ENCODE measurements at places on chromosomes 13 and 19.

- DNase-seq: no peak
These were observed 67.4 kb upstream of the EDNRB start for GRCh38 chr13:77985866-77986636.

- DNase-seq: no peak
These were observed 17.1 kb downstream of the SHISA7 start for GRCh38 chr19:55426042-55426441.

DNA sequence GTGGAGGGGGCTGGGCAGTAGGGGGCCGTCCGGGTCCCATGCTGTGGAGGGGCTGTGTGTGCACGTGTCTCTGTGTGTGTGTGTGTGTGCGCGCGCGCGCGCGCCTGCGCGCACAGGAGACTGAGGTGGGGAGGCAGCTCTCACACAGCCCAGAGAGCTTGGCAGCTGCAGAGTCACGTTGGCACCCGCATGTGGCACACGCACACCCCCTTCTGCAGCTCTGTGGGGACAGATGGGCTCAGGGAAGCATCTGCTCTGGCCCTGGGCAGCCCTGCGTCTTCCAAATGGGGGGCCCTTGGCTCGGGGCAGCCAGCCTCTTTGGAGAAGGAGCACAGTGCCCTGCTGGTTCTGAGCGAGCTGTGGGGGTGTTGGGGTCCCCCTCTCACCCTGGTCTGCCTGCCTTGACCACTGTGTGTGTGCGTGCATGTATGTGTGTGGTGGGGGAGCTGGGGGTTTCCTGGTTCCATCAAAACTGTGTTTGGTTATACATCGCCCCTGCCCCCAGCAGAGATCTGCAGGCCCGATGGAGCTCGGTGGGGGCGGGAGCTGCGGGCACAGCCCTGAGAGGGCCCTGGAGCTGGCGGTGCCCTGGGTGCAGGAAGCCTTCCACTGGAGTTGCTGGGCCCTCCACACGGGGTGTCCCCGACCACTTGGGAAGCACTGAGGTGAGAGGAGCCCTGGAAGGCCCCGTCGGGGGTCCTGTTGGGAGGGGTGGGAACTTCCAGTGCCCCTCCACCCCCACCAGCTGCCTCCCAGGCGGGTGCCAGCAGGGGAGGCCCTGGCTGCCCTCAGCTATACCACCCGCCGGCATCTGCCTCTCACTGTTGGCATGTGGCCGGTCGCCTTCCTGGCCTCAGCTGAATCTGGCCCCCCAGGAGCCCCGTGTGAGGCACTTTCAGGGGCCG lies 67.1 kb downstream of the KDM4B start:
- DNase-seq: no peak

- no peak for DNase-seq
These were observed 368.2 kb upstream of the SLITRK5 start for GRCh38 chr13:87302931-87303330.

- no peak for DNase-seq
These were observed 4.2 kb downstream of the PTGIR start for GRCh38 chr19:46620716-46621115.

- DNase-seq: no peak
These were observed 13.9 kb downstream of the SLC46A3 start for GRCh38 chr13:28704919-28705318.

- no peak for DNase-seq
These were observed 188.9 kb upstream of the TSC22D1 start for GRCh38 chr13:44765001-44765471.

GRCh38 chr19:34480971-34481841 lies at the start of gene WTIP:
Gene WTIP (plus strand): TSS chr19:34481758. CDS start chr19:34481975, 217 bp downstream.
- DNase-seq: no peak

DNA sequence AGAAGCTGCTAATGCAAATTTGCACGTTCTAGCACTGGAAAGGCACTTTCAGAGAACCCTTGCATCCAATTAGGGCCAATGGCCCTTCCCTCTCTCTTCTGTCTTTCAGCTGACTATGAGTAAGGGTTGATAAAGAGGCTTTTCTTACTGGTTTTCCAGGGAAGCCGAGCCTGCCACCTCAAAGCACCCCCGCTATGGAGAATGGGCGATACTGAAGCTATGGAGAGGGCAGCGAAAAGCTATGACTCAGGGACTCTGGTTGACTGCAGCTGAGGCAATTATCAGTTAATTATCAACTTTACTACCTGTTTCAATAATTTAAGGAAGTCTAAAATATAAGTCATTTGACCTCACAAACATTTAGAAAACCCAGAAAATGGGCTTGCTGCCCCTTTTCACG lies 115.8 kb downstream of the TRPC4 start:
- no peak for DNase-seq

DNA sequence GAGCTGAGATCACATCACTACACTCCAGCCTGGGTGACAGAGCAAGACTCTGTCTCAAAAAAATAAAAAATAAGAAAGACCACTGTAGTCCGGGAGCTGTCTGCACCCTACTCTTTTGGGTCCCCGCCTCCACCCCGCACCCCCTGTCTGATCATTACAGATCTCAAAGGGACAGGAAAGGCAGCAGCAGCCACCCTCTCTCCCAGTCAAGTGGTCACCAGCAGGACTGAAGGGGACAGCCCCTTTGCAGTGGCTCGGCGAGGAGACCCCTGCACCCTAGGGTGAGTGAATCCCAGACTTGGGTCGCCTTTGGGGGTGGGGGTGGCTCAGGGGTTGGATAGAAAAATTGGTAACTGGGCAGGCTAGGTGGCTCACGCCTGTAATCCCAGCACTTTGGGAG lies 12.5 kb upstream of the KCNN1 start:
- no peak for DNase-seq

- no peak for DNase-seq
These were observed 19.1 kb downstream of the CEBPG start for GRCh38 chr19:33392341-33393285.

- DNase-seq: no peak
These were observed 16.7 kb upstream of the COLGALT1 start for GRCh38 chr19:17538684-17539237.

DNA sequence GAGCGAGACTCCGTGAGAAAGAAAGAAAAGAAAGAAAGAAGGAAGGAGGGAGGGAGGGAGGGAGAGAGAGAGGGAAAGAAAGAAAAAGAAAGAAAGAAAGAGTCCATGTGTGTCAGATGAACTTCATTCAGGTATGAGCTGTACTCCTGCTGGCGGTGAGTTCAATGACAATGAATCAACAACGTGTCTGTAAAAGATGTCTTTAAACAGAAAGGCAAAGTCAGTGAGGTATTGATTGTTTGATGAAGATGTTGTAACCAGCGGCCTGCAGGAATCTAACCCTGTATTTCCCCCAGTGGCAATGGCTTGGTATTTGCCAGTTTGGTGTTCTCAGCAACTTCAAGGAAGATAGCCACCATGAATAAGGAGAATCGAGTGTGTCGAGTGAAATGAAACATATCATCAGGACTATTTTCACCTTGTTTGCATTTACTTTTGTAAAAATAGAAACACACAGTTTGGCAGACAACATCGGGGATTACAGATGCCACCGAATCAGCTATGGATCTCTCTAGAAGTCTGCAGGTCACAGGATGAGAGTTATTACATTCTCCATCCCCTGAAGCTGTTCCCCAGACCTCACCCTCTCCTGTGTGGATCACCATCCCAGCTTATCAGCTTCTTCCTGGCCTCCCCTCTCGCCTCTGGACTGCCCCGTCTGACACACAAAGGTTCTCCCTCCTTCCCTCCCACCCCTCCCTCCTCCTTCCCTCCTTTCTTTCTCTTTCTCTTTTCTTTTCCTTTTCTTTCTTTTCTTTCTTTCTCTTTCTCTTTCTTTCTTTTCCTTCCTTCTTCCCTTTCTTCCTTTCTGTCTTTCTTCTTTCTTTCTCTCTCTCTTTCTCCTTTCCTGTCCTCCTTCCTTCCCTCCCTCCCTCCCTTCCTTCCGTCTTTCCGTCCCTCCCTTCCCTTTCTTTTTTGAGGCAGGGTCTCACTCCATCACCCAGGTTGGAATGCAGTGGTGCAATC lies 8.2 kb upstream of the SBK3 start:
- DNase-seq: no peak

DNA sequence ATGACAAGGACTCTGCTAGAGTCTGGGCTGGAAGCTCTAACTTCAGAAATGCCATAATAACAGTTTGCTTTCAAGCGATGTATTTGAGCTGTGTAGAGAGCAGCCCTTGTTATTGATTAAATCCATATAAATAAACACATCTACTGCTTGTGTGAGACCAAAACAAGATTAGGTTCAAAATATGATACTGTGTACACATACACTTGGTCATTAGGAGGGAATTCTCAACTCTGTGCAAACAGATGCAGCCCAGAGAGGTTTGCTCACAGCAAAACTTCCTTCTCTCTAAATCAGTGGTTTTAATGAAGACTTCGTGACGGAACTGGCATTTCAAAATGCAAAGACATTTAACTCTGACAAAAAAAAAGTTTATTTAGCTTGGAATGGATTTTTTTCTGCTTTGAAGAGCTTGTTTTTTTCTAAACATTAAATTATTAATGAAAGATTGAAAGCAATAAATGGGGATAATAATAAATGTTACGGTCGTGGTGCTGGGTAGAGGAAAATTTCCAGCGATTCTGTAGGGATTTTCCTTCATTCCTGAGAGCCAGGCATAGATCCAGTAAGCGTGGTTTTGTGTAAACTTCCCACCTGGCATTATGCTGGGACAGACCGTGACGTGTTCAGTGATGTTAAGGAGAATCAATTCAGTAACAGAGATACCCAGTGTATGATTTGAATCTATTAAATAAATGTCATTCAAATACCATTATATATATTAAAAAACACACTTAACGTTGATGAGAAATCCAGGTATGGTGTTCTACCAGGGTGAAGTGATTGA lies 213.7 kb downstream of the TEX29 start:
- DNase-seq: no peak

DNA sequence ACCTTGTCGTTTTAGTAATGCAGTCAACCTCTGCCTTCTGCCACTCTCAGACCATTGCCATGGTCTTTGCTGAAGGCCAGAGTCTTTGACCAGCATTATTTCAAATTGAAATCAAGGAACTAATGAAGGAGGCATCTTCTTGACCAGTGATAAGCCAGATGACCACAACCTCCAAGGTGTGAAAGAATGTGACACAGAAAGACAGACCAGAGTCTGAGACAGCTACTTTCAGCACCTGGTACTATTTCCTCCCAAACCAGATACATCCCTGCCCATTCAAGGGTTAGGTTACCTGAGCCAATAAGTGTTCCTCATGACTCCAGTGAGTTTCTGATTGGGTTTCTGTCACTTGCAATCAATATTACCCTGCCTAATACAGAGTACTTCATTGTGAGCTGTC lies 20.3 kb upstream of the RNASEH2B start:
- DNase-seq: no peak

DNA sequence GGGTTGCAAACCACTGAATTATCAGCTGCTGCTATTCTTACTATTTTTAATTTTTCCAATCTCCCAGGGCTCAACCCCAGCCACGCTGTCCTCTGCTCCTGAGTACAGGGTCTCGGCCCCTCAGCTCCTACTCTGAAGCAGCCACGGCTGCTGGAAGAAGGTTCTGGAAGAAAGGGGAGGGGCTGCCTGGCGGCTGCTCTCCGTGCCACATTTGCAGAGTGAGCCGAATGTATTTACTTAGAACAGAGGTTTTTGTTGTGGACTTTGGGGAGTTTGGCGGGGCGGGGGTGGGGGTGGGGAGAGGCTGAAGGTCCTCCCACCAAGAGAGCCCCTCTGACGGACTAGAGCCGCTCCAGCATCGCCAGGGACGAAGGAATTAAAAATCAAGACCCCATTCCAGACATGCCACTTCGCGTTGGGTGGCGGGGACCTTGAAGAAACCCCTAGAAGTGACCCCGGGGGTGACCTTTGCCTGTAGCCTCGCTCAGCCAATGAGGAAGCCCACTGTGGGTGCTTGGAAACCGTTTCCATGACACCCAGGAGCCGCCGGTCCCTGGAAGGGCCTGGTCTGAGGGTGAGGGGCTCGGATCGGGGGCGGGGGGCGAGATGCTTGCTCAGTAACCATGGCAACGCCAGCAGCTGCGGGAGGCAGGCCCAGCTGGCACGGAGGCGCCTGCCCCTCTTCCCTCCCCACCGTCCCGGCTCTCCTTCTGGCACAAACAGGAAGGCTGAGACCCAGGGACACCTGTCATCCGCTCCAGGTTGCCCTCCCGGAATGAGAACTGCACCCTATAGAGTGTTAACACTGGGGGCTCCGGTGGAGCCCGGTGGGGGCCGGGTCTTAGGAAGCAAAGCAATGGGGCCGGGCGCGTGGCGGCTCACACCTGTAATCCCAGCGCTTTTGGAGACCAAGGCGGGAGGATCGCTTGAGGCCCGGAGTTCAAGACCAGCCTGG lies 54.2 kb upstream of the PTPRS start:
- DNase-seq: no peak

DNA sequence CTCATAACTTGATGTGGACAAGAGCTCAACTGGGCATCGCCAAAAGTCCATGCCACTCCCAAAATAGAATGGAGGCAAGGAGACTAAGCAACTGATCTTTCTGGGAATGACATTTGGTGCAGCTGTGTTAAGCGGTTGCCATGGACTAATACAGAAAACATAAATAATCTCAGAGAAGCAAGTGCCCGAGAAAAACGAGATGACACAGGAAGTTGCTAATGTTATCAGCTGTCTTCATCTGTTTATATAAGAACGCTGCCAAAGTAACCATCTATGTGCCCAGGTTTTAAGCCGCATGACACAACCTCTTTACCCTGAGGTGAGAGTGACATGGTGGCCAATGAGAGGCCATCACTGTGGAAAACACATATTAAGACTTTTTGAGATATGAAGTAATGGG lies 54.9 kb upstream of the SACS start:
- DNase-seq: no peak

DNA sequence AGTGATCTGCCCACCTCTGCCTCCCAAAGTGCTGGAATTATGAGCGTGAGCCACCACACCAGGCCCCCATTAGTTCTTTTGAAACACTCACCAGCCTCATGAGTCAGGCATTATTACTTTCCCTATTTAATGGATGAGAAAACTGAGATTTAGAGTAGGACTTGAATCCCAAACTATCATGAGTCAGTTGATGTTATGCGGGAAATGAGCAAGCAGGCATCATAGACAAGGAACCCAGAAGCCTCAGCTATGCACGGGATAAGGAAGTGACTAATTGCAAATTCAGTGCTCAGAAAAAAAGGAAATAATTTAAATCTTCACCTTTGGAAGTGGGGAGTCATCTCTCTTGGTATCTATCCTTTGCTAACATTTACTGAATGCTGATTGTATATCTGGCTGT lies 217.5 kb downstream of the ABCC4 start:
- DNase-seq: no peak

- DNase-seq: no peak
These were observed 1.7 kb downstream of the ITM2B start for GRCh38 chr13:48234566-48235340.

DNA sequence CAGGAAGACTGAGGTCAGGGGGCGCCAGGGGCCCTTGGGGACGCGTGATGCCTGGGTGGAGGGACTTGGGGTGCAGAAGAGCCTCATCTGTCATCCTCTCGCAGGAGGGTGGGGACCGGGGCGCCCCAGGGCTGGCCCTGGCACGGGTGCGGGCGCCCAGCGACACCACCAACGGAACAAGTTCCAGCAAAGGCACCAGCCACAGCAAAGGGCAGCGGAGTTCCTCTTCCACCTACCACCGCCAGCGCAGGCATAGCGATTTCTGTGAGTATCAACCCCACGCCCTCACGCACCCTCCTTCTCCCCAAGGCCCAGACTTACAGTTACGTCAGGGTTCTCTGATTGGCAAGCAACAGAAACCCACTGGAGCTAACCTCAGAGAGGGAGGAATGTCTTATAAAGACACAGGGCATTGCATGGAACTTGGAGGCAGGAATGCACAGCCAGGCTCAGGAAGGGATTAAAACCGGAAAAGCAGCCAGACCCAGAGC lies 29.4 kb downstream of the MARK4 start:
- DNase-seq: no peak

- DNase-seq: no peak
These were observed 2.0 kb downstream of the APOE start for GRCh38 chr19:44907613-44908012.

All from stimulated activated CD8-positive, alpha-beta memory T cell treated with anti-CD3 and anti-CD28 coated beads, Interleukin-7, amount 100 ng/mL, for 4 hours (primary cell).